ENCODE measurements at places on chromosomes 12 and 14. TPM values are rescaled to one million over a fixed set of nuclear protein-coding genes. Genes with fewer than 3 reads are reported as not detected.

Gene TC2N
- total RNA-seq: 46.6 TPM

DNA sequence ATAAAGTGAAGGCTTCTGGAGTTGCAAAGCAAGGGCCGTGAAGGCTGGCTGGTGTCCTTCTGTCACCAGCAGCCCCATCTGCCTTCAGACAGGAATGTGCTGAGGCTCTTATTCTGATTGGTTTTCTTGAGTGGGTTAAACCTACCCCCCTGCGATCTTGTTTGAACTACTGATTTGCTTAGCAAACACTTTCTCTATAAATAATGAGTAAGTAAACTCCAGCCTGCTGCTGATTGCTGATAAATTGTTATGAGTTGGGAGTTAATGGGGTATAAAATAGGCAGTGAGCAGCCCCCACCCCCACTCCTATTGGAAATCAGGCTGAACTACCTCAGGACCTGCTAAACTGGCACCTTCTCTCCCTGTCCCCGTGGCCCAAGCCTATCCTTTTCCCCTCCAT lies 146.1 kb upstream of the NOS1 start:
- H3K27ac ChIP-seq: no peak overlapping the region
- H3K4me1 ChIP-seq: no peaks in the 10 kb centered on the region
- no peaks in the 10 kb centered on the region for H3K36me3 ChIP-seq
- no peak for DNase-seq
- H3K27me3 ChIP-seq: no peaks in the 10 kb centered on the region

DNA sequence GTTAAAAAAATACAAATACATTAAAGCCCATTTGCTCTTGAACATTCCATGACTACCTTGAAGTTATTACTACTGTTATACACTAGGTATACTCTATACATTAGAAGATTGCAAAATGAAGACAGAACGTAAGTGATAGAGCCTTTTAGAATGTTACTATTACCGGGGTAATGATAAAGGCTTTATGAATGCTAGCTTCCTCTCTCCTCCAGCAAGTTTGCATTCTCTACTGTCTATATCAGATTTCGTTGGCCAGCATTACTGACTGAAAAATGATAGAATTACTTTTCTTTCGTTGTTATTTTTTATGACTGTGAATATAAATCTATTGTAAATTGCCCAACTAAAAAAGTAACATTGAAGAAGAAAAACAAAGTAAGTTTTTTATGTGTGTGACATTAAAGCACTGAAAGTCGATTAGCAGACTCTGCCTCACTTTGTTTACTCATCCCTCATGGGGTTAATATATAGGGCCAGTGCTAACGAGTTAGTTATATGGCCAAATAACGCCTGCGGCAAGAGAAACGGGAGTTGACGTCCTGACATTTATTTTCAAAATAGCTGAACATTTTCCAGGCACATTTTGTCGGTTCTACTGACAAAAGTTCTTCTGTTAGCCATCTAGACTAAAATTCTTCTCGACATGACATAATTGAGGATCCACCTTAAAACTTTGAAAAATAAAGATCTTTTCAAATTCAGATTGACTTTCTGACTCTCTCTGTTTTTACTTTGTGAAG lies 163.8 kb upstream of the KITLG start:
- H3K27ac ChIP-seq: no peak overlapping the region
- H3K4me3 ChIP-seq: no peak overlapping the region
- no peaks in the 10 kb centered on the region for H3K27me3 ChIP-seq
- no peaks in the 10 kb centered on the region for H3K4me1 ChIP-seq
- DNase-seq: no peak

DNA sequence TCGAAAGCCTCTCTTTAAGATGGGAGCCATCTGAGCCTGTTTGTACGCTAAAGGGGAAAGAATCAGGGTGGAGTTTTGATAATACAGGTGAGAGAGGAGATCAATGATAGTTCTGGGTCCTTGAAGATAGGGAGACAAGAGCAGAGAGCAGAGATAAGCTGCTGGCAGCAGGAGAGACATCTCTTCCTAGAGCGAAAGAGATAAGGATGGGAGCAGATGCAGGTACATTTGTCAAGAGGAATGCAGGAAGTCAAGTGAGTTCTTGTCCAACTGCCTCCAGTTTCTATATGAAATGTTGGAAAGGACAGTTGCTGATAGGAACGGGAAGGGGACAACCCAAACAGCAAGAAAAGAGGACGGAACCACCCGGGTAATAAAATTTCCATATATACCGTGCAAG lies 24.7 kb upstream of the HIF1A start:
- no peak overlapping the region for H3K4me3 ChIP-seq
- no peak overlapping the region for H3K27ac ChIP-seq

DNA sequence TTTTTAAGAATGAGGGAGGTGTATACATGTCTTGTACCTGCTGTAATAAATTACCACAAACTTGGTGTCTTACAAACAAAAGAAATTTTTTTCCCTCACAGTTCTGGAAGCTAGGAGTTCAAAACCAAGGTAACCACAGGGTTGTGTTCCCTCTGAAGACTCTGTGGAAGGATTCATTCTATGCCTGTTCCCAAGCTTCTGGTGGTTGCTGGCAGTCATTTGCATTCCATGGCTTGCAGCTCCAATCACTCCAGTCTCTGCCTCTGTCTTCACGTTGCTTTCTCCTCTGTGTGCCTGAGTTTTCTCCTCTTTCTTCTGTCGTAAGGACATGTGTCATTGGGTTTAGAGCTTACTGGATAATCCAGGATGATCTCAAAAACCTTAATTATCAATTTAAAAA lies 15.4 kb upstream of the ZNF641 start:
- no peak for DNase-seq
- H3K4me3 ChIP-seq: no peak overlapping the region

Gene LHX5
- not detected for total RNA-seq

- peaks cover 4% of the 10 kb centered on the region for H3K27me3 ChIP-seq
- DNase-seq: no peak
- H3K4me1 ChIP-seq: no peaks in the 10 kb centered on the region
- no peak overlapping the region for H3K4me3 ChIP-seq
These were observed 60.4 kb upstream of the SCAF11 start for GRCh38 chr12:46050805-46051204.

- H3K4me1 ChIP-seq: peaks cover 36% of the 10 kb centered on the region
- peaks cover 48% of the 10 kb centered on the region for H3K27me3 ChIP-seq
- no peaks in the 10 kb centered on the region for H3K36me3 ChIP-seq
- no peak for DNase-seq
- peak overlapping the region; percentile 74 for H3K4me3 ChIP-seq
These were observed 647 bp downstream of the LGMN start for GRCh38 chr14:92747701-92748258.

All from activated CD4-positive, alpha-beta memory T cell treated with anti-CD3 and anti-CD28 coated beads for 36 hours (primary cell).